ENCODE measurements at places on chromosomes 4 and X. TPM values are rescaled to one million over a fixed set of nuclear protein-coding genes. Genes with fewer than 3 reads are reported as not detected.

- peak overlapping the region; percentile 83 for H3K4me3 ChIP-seq
- peaks cover 4% of the 10 kb centered on the region for H3K36me3 ChIP-seq
- H3K27ac ChIP-seq, result peak overlapping the region; percentile 96
- peaks cover 19% of the 10 kb centered on the region for H3K4me1 ChIP-seq
- DNase-seq, result no peak
Observed at GRCh38 chr4:1348014-1348513, 1.1 kb downstream of the UVSSA start.

GRCh38 chr4:41525129-41525528 is 12.8 kb upstream of the LIMCH1 start:
- no peak overlapping the region for H3K27ac ChIP-seq
- H3K4me3 ChIP-seq, result no peak overlapping the region
- peaks cover 7% of the 10 kb centered on the region for H3K4me1 ChIP-seq
- no peak for DNase-seq
- no peaks in the 10 kb centered on the region for H3K27me3 ChIP-seq
- no peaks in the 10 kb centered on the region for H3K36me3 ChIP-seq

- no peak for DNase-seq
- H3K4me1 ChIP-seq, result no peaks in the 10 kb centered on the region
- no peaks in the 10 kb centered on the region for H3K27me3 ChIP-seq
- no peak overlapping the region for H3K27ac ChIP-seq
- H3K36me3 ChIP-seq, result no peaks in the 10 kb centered on the region
- H3K4me3 ChIP-seq, result no peak overlapping the region
Observed at GRCh38 chr4:168540086-168540485, 43.2 kb downstream of the PALLD start.

KLB gene
- total RNA-seq, result not detected

SPACA5 gene
- total RNA-seq, result not detected

Measured in ascending aorta (tissue), 2 donors.